ENCODE measurements at places on chromosomes 7 and 10.

DNA sequence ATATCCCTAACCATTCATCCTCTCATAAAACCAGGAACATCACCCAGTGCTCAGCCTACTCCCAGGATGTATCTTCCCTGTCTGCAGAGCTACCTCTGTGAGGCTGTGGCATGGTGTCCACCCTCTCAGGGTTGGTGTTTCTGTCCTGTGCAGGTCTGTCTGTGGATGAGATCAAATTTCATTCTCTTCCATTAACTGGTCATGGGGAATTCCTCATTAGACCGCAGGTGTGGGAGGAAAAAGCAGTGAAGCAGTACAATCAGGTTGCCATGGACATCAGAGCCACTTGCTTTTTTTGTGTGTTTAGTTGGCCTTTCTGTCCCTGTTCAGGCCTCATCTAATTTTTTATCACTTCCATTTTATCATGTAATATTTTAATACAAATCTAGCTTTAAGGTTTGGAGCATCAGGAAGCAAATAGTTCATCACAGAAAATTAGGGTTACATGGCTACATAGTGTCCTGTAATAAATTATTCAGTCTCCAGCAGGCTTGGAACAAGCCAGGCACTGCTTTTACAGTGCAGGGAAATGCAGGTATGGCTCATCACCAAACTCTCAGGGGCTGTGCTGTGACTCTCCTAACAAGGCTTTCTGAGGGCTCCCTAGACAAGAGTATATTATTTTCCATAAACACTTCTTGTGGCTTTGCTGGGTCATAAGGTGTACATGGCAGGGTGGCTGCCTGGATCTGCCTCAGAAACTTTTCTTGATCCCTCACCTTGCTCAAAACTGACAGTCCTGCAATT is 594.9 kb upstream of the IGFBP3 start:
- peak; percentile 90 for DNase-seq

GRCh38 chr10:63208986-63209385 is 75.9 kb downstream of the NRBF2 start:
- no peak for DNase-seq

GRCh38 chr7:44325811-44326241 is 432 bp upstream of the CAMK2B start:
- no peak for DNase-seq

GRCh38 chr10:61781969-61782403 is 119.3 kb downstream of the CABCOCO1 start:
- peak; percentile 61 for DNase-seq

DNA sequence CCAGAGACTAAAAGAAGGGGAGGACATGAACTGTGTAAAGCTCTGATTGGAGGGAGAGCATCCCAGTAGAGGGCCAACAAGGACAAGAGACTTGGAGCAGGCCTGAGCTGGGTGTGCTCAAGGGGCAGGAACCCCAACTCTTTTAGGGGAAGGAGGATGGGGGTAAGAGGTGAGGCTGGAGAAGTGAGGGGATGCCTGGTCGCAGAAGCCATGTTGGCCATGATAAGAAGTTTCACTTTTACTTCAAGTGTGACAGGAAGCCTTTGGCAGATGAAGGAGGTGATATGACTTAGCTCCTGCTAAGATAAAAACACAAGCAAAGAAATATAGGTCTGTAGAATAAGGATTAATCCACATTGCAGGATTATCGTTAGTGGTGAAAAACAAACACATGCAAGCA is 208.3 kb downstream of the JAZF1 start:
- DNase-seq = no peak

DNA sequence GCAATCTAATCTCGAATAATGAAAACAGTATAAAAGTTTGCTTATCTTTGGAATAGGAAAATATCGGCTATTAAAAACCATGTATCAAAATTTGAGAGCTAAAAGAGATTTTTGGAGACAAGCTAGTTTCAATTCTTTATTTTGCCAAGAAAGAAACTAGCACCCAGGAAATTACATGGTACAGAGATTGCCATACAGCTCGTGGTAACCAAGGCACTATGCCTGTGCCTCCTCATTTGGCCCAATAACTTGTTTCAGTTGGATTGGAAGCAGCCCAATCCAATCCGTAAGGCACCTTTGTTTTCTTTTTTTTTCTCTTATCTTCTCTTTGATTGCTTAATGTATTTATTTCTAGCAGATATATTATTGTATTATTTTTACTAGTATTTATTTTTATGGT is 55.0 kb downstream of the GNAI1 start:
- DNase-seq = no peak

- peak; percentile 1 for DNase-seq
Observed at GRCh38 chr7:143519411-143520131, 41.9 kb downstream of the TAS2R41 start.

GRCh38 chr10:78750418-78750817 is 318.3 kb upstream of the ZMIZ1 start:
- DNase-seq = no peak

- DNase-seq = peak; percentile 41
Observed at GRCh38 chr10:134247-135131, 766 bp upstream of the ZMYND11 start.

- DNase-seq = no peak
Observed at GRCh38 chr10:29922892-29923291, 136.5 kb downstream of the JCAD start.

GRCh38 chr10:21524526-21525366 is 736 bp downstream of the SKIDA1 start:
- no peak for DNase-seq

GRCh38 chr10:86642499-86642898 is 11.8 kb upstream of the OPN4 start:
- no peak for DNase-seq

- DNase-seq = no peak
Observed at GRCh38 chr10:18290651-18291313, 150.6 kb downstream of the CACNB2 start.

DNA sequence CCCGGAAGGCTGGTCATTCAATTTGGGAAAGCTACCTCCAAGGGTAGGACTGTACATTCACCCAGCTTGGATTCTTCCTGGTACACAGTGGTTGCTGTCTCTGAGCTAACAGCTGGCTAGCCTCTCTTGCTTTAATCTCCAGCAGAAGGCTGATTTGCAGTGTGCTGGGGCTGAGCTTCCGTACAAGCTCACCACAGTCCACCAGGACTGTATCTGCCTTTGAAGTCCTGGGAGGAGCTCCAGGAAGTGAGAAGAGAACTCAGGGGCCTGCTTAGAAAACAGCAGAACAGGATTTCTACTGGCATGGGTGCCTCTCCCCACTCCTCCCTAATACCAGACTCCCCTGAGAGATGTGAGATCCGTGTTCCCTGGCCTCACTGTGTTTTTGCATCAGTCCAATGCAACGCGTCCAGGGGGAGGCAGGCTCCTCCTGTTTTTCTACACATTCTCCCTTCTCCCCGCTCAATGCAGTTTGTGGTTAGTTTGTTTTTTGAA is 6.6 kb downstream of the AFAP1L2 start:
- DNase-seq = no peak

DNA sequence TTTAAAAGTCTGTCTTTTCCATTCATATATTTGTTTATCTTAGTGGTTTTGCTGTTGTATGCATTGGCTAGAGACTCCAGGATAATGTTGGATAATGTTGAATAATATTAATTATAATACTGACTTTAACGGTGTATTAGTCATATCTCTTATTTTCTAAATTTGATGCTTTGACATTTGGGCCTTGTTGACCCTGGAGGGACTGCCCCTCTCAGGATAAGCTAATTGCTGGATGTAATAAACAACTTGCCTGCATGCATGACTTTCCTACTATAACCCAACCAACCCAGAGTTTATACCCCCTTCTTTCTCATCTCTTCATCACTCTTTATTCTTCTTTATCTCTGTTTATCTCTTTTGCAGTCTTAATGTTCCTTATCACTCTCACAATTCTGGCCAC is 90.9 kb upstream of the ABI1 start:
- no peak for DNase-seq

DNA sequence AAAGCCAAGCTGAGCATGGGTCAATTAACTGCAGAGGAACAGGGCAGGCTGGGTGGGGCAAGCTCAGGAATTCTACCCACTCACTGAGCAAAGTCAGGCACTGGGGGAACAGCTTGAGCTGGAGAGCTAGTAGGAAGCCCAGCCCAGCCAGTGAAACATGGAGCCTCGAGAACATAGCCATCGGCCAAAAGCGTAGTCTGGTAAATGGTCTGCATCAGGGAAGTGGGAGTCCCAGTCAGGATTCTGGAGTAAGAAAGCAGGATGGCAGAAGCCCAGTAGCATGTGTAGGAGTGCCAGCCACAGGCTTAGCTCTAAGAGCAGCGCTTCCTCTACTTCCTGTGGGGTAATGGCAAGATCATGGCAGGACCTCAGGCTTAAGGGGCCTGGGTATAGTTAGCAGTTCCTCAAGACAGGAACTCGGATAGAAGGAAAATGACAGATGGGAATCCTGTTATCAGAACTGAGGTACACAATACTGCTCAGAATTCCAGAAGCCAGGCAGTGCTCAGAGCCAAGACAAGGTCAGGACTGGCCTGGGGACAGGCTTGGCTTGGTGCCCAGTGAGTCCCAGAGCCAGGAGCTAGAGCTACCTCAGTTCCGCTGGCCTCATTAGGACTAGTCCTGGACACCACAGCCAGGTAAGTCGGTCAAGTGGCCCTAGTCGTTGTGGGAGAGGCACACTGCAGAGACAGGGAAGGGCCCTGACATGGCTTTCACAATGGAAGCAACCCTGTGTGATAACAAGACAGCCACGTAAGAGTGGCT is 65.4 kb upstream of the MXI1 start:
- DNase-seq = no peak

DNA sequence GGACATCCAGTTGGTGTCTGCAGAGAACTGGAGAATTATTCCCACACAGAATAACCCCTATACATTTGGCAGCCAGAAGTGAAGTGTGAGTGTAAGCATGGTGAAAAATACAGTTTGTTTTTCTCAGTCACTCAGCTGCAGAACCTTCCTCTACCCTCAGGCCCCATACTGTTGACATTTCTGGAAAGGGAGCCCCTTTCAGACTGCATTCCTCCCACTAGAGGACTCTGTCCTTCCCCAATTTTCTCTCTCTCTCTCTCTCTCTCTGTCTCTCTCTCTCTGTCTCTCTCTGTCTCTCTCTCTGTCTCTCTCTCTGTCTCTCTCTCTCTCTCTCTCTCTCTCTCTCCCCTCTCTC is 86.8 kb upstream of the STEAP1B start:
- peak; percentile 57 for DNase-seq

DNA sequence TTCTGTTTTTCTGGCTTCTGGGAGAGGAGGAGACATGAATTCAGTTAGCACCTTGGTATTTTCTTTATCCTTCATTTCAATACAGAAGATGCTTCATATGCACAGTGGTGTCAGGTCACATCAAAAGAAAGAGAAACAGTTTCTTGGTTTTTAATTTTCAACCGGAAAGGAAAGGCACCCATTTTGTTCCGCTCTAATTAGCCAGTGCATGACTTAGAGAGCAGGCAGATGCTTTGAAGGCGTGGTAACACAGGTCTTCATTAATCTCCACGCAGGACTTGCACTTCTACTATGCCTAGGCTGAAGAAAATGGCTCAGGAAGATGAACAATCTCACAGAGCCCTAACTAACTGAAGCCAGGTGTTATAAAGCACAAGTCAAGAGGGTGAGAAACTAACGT is 70.4 kb upstream of the ATRNL1 start:
- no peak for DNase-seq

DNA sequence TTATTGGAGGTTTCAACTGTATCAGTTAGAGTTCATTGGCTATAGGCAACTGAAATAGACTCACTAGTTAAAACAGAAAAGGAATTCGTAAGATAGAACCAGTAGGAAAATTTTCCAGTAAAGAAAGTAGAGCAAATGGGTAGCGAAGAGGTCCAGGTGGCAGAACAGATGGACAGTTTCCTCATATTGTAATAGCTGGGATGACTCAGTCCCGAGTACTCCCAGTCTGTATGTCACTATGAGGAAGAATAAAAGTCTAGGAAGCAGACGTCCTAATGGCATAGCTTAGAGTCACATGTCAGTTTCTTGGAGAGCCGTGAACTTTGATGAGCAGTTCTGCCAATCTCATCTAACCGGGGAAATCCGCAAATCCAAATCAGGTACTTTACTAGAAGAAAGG is 95.3 kb downstream of the RNF32 start:
- DNase-seq = peak; percentile 16

DNA sequence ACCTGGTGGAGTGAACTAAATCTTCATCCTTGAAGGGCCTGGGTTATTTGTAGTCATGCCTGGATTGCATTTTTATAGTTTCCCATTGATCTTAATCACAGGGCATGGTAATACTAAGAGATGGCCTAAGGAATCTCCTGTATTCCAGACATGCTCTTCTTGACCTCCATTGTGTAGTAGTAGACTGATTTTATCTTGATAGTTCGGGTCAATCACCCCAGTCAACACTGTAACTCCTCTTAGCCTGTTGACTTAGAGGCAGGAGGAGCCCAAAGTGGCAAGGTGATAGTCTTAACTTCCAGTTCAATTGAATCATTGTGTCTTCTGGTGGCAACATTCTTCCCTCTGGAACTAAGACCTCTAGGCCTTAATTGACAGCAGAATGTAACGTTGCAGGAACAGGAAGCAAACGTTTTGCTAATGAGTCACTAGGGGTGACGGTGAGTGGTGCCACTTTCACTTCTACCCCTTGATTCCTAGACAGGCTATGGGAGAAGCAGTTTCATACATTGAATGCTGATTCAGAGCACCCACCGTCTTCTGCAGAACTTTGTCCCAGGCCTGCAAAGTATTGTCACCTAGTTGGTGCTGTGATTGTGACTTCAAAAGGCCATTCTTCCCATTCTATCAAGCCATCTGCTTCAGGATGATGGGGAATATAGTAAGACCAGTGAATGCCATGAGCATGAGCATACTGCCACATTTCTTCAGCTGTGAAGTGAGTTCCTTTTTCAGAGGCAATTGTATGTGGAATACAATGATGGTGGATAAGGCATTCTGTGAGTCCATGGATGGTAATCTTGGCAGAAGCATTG is 24.0 kb upstream of the PAPSS2 start:
- peak; percentile 76 for DNase-seq

- no peak for DNase-seq
Observed at GRCh38 chr7:144379776-144380384, 23.6 kb downstream of the NOBOX start.

DNA sequence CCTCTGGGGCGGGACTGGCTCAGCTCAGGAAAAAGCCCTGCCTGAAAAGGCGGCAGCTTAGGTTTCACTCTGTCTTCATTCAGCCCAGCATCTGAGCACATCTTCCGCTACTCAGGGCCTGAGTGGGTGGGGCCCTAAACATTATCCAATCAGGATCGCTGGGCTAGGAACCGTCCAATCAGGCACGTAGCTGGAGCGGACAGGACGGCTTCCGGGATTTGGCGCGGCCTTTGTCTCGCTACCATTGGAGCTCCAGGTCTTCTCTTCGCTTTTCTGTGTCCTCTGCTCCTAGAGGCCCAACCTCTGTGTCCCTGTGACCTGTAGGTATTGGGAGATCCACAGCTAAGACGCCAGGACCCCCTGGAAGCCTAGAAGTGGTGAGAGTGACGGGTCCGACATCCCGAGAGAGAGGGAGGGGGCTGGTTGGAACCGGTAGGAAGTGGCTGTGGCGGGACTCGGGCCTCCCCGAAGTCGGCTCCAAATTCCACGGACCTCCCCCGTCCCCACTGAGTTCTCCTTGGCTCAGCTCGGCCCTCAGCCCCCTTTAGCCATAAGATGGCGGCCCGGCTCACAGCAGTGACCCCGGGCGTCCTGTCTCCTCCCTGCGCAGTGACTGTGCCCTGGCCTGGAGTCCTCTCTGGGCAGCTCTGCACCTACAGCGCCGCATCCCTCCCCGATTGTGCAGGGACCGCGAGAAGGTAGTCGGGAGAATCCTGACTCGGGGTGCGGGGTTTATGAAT is 99.1 kb downstream of the ZNF680 start:
- DNase-seq = no peak
